NCI-H187 (cell line): ENCODE measurements at places on chromosomes 5 and 9.

- DNase-seq, result no peak
These were observed 2.3 kb downstream of the NKX2-5 start for GRCh38 chr5:173232499-173233346.

DNA sequence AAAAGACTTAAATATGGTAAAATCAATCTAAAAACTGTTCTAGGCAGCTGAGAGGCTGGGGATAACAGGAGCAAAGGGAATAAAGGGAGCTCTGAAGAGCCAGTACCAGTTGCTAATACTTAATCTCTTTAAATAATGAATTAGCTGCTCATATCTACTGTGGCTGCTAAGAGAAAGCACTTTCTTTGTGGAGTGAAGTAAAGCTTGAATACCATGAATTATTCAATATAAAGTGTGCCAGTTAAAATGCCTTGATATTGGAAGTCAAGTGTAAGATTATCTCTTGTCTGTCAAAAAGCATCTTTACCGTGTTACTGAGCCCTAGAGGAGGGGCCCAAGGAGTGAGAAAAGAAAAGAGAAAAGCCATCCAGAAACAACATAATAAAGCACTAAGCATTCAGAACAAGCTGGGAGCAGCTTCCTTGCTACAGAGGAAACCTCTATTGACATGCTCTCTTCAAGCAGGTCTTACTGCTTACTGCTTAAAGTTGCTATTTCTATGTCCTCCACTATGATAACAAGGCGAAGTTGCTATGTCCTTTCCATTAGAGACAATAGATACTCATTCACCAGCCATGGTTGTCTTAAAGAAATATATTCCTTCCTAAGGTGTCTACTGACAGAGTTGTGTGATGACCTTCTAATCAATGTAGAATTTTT is 297.4 kb downstream of the CETN3 start:
- DNase-seq, result no peak

- no peak for DNase-seq
These were observed 267.6 kb downstream of the PBX3 start for GRCh38 chr9:126014726-126015125.

DNA sequence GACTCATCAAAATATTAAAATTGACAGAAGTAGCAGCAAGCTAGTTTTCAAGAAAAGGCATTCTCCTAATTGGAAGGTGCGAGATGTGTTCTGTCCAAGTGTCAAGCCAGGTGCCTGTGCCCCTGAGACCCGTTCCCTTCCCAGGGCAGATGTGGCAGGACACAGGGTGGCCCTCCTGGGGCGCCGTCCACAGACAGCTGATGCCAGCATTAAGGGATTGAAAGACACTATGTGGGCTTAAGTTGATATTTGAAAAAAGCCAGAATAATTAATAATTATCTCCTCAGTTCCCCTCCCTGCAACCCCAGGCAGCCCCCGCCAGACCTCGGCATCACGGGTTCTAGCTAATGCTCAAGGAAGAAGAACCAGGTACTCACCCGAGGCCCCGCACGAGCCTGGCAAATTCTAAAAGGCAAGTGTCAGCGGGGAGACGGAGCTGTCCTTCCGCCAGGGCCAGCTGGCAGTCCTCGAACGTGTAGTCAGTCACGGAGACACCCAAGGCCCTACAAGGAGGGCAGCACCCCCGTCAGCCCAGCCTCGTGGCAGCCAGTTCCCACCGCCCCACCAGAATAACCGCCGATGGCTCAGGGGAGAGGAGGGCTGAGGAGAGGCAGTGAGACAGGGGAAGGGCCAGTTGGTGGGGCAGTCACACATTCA is 29.1 kb upstream of the SLC6A3 start:
- no peak for DNase-seq

GRCh38 chr5:165757791-165758190 is 2252.4 kb downstream of the MAT2B start:
- DNase-seq, result no peak

DNA sequence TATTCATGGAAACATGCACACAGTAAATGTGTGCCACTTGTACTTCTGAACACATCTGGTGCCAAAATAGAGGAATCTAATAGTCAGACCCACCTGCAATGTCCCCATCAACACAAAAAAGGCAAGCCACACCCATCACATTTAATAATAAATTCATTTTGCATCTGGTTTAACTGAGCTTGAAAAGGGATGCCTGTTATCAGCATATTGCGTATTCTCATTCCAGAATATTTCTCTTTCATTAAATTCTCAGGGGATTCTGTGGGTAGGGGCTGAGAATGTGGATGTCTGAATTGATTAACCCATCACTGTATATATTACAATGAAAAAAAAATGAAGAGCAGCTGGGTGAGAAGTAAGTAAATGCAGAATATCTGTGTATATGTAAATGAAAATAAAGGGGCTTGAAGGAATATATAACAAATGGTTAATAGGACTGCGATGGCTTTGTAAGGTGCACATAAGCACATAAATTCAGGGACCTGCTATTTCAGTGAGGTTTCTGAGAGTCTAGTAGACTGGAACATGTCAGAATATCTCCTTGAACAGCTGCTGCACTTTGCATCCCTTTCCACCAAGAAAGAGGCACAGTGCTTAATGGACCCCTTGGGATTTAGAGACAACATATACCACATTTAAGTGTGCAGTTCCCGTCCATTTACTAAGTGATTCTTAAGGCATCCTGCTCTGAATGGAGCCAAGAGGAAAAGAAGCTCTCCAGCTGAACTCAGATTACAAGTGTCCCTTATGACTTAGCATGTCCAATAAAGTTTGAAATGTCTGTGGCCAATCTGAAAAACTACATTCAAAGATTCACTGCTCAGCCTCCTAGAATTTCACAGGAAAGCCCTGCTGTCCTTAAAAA is 104.1 kb upstream of the NIPBL start:
- peak; percentile 18 for DNase-seq

- DNase-seq, result peak; percentile 95
These were observed 82.5 kb downstream of the ESM1 start for GRCh38 chr5:54902791-54903473.

DNA sequence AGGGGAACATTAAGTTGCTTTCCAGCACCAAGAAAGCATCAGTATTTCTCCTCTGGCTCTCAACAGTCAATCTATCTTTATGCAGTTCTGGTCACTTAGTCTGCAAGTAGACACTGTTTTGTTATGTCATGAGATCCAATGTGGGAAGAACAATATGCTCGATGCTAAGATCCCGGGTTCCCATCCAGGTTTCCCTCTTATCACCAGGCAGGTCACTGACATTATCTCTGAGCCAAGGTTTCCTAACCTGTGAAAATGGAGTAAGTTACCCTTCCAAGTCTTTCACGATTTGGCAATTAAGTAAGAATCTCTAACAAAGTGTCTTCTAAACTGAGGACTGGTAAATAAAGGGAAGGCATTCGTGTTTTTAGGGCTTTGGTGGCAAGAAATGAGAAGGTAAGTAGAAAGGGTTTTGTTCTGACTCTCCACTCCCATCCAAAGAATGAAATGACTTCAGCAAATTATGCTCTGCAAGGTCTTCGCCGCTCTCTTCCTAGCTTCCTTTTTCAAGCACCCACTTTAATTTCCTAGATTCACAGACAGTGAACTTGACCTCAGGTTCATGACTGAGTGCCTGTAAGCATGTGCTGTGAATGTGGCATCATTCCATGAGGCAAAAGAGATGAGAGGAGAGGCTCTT is 86.4 kb downstream of the DCP2 start:
- DNase-seq, result no peak

- DNase-seq, result no peak
These were observed 380 bp downstream of the OR1J1 start for GRCh38 chr9:122477346-122477745.

- DNase-seq, result no peak
These were observed 9.6 kb downstream of the STK10 start for GRCh38 chr5:172178301-172178987.

- no peak for DNase-seq
These were observed 8.5 kb upstream of the DNAJC25 start for GRCh38 chr9:111622626-111623025.

GRCh38 chr9:89781838-89782540 is 177.2 kb downstream of the GADD45G start:
- no peak for DNase-seq

GRCh38 chr5:5522336-5522735 is 99.9 kb downstream of the ICE1 start:
- no peak for DNase-seq

- DNase-seq, result no peak
These were observed 347.2 kb downstream of the CTNND2 start for GRCh38 chr5:11557063-11557462.

DNA sequence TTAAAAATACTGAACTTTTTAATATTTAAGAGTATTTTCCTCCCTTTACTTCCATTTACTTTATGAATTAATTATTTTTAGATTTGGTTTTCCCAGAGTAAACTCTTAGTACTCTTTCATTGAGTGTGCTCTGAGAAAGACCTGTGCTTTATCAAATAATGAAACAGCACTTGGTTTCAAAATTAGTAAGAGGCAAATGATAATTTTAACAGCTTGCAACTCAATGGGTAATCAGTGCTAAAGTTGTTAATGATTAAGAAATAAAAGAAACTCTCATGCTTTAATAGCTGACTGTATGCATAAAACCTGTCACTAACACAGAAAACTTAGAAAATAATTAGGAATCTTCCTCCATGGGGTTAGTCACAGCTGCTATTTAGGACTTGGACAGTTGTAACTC is 244.4 kb downstream of the RFX3 start:
- DNase-seq, result no peak

- no peak for DNase-seq
These were observed 44.8 kb upstream of the SNX2 start for GRCh38 chr5:122730037-122730436.

GRCh38 chr5:6496207-6496584 is 47.5 kb downstream of the UBE2QL1 start:
- DNase-seq, result no peak

DNA sequence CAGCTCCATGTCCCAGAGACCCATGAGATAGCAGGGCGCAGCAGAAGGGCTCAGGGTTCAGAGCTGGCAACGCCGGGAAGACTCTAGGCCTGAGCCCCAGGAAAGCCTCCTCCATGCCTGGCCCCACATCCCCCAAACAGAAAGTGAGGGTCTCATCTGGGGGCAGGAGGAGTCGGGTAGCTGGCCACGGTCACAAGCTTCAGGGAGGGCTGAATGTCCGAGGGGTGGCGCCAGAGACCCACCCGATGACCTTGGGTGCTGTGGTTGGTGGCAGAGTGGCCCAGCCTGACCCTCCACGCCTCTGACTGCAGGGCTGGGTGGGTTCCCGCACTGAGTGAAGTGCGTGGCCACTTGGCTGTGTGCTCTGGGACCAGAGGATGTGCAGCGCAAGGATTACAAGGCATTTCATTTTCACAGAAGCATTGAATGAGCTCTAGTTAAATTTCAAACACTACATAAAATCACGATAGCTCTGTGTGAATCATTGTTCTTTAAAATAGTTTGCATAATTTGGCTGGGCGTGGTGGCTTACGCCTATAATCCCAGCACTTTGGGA is 3.0 kb downstream of the C8G start:
- no peak for DNase-seq

GRCh38 chr5:36602704-36603321 is 3.6 kb upstream of the SLC1A3 start:
- no peak for DNase-seq

GRCh38 chr5:115733607-115734006 is 82.9 kb downstream of the CDO1 start:
- DNase-seq, result no peak

DNA sequence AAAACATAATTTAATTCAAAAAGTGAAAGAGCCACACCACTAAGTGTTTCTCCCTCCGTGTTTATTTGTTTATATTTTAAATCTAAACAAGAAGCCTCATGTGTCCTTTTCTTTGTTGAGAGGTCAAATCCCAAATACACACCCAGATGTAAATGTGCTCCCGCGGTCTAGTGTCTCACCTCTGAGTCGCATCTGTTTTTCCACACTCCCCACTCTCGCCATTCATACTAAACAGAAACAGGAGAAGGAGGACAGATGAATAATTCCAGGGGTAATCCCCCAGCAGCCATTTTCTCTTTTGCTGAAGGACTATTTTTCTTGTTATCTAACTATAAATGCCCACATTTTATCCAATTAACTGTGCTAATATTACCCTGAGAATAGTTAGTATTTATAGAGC is 361.6 kb upstream of the RIOK2 start:
- no peak for DNase-seq

DNA sequence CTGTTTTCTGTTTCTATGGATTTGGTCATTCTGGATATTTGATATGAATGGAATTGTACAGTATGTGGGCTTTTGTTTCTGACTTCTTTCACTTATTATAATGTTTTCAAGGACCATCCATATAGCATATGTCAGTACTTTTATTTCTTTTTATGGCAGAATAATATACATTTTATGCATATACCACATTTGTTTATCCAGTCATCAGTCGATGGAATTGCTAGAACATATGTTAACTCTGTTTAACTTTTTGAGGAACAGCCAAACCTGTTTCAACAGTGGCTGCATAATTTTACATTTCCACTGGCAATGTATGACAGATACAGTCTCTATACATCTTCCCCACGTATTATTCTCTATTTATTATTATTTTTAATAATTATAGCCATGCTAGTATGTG is 131.6 kb downstream of the PARP8 start:
- no peak for DNase-seq

DNA sequence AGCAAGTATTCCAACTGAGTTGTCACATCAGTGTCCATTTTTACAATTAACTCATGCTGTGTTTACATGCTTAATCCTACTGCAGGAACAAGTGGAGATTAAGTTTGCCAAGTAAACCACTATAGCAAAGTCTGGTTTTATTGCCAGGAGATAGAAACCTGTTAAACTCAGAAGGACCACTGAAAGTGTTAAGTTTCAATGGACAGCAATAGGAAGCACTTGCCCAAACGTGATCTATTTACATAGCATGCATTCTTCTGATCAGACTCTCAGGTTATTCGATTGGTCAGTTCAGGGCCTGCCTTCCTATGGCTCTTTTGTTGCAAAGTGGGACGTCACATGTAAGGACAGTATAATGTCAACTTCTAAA is 28.0 kb upstream of the IFNK start:
- DNase-seq, result no peak

GRCh38 chr5:1782385-1783215 is 17.0 kb downstream of the MRPL36 start:
- DNase-seq, result no peak

DNA sequence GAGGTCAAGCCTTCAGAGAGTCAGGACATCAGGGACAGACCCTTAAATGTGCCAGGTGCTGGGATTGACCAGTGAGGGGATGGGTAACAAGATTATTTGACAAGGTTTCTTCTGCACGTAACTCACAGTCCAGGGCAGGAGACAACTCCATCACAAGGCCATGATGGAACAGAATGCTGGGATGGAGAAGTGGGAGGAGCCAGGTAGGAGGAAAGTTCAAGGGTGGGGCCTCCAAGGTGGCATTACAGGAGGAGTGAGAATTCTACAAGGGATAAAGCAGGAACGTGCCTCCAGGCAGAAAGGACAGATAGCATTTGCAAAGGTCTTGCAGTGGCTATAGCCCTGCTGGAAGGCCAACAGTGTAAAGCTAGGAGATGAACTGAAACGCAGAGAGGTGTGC is 102.2 kb downstream of the FGF18 start:
- no peak for DNase-seq
